Activated CD8-positive, alpha-beta T cell treated with anti-CD3 and anti-CD28 coated beads for 36 hours (primary cell): ENCODE measurements at places on chromosomes 13 and 19. TPM values are rescaled to one million over a fixed set of nuclear protein-coding genes. Genes with fewer than 3 reads are reported as not detected.

GRCh38 chr13:59345311-59345710 lies 818.4 kb downstream of the DIAPH3 start:
- peaks cover 2% of the 10 kb centered on the region for H3K27me3 ChIP-seq
- no peak for DNase-seq
- no peak overlapping the region for H3K27ac ChIP-seq
- no peak overlapping the region for H3K4me3 ChIP-seq

DNA sequence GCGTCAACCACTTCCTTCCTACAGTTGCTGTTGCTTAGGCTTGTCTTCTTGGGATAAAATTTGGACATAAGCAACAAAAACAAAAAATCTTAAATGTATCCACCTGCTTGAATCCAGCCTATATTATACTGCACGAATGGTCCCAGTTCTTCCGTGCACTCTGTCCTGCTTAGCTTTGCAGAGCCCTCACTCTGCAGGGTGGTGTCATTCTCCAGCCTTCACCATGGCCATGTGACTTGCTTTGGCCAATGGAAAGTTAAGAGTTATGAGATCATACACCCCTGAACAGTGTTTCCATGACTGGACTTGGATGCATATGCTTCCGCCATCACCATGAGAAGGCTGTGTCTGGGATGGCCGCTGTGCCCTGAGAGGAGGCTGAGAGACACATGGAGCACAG lies 27.4 kb upstream of the SACS start:
- no peak overlapping the region for H3K27ac ChIP-seq
- no peaks in the 10 kb centered on the region for H3K27me3 ChIP-seq

DNA sequence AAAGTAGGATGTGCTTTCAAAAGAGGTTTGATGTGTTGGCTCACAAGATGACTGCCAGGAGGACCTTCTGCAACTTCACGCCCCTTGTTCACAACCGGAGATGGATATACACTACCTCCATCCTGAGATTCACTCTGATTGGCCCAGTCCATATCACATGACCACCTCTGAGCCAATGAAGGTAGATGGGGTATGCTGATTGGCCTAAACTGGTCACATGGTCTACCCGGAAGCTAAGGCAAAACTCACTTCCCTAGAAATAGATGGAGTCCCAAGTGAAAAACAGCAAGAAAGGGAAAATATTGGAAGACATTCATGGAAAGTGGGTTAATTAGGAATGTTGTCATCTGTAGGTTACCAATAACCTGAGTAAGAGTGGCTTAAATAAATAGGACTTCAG lies 119.7 kb upstream of the MRI1 start:
- no peaks in the 10 kb centered on the region for H3K4me1 ChIP-seq
- no peaks in the 10 kb centered on the region for H3K36me3 ChIP-seq
- no peak overlapping the region for H3K4me3 ChIP-seq
- peaks cover 11% of the 10 kb centered on the region for H3K27me3 ChIP-seq

DNA sequence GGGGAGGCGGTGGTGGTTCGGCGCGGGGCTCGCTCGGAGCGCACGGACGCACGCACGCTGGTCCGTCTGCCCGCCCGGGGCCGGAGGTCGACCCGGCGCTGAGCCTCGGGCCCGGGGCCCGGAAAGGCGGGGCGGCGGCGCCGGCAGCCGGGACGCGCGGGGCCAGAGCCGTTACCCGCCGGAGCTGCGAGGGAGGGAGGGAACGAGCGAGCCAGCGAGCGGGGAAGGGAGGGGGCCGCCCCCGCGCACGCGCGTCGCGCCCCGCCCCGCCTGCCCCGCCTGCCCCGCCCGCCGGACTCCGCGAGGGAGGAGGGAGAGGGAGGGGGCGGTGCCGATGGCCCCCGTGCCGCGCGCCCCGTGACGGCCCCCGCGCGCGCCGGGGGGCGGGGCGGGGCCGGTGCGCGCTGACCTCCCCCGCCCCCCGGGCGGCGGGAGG lies 15.0 kb downstream of the CIC start:
- H3K27ac ChIP-seq: no peak overlapping the region
- H3K36me3 ChIP-seq: peaks cover 9% of the 10 kb centered on the region
- peak; percentile 76 for DNase-seq
- peaks cover 25% of the 10 kb centered on the region for H3K4me1 ChIP-seq

DNA sequence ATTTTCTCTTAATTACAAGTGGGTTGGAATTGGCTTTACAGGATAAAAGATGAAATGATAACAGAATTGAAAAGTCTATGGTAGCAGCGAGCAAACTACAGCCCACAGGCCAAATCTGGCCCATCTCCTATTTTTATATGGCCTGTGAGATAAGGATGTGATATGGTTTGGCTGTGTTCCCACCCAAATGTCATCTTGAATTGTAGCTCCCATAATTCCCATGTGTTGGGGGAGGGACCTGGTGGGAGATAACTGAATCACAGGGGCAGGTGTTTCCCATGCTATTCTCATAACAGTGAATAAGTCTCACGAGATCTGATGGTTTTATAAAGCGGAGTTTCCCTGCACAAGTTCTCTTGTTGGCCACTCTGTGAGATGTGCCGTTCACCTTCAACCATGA lies 19.0 kb downstream of the CRYL1 start:
- H3K27ac ChIP-seq: no peak overlapping the region
- no peaks in the 10 kb centered on the region for H3K4me1 ChIP-seq
- no peak overlapping the region for H3K4me3 ChIP-seq
- H3K36me3 ChIP-seq: peaks cover 2% of the 10 kb centered on the region
- no peak for DNase-seq

GRCh38 chr13:80901111-80901510 lies 560.2 kb upstream of the SPRY2 start:
- H3K4me1 ChIP-seq: no peaks in the 10 kb centered on the region
- no peaks in the 10 kb centered on the region for H3K27me3 ChIP-seq
- H3K27ac ChIP-seq: no peak overlapping the region
- H3K4me3 ChIP-seq: no peak overlapping the region
- no peak for DNase-seq
- no peaks in the 10 kb centered on the region for H3K36me3 ChIP-seq

Gene ZSCAN4
- total RNA-seq: not detected

Gene PGLYRP1
- total RNA-seq: not detected
